ENCODE measurements at places on chromosomes 1 and 21.

DNA sequence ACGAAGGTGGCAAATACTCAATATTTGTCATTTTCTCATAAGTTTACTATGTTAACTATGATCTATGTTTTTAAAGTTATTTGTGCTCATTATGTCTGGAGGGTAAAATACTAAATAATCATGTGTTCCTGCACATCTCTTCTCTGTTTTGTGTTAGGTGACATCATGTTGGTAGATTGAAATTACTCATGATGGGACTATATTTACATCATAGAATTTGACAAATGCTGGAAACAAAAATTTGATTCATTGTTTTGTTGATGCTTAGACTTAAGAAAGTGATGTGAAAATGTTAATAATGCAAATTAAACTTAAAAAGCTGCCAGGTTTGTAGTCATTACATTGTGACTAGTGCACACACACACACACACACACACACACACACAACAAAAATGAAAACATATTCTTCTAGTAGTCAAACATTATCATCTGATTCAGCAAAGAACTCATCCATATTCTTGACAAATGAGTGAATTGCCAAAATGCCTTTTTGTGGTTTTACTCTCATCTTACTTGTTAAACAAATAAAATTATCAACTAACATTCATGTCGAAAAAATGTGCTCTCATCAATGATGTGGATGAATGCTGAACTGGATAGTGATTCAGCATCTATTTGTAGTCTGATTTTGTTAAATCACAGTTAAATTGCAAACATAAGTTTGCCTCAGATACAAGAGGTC, 870.7 kb downstream of the BRINP3 start:
- no peak for DNase-seq

DNA sequence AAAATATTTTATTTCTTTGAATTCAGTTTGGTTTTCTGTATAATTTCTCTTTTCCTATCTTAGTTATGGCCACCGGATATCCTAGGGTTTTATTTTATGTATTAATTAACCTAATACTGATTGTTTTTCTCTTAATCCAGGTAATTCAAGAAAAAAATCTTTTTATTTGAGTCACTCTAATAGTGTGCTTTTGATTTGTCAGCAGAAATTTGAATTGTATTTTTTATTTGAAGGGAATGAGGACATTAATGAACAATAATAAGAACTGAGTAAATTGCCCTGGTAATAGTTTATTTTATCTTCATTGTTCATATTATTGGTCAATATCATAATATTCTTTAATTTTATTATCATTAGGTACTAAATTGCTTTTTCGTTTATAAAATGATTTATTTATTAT, 120.1 kb downstream of the USP25 start:
- DNase-seq = no peak

GRCh38 chr1:155940482-155940992, 901 bp upstream of the RXFP4 start:
- DNase-seq = no peak

- no peak for DNase-seq
Measured at GRCh38 chr1:90591355-90591969, 125.6 kb downstream of the BARHL2 start.

DNA sequence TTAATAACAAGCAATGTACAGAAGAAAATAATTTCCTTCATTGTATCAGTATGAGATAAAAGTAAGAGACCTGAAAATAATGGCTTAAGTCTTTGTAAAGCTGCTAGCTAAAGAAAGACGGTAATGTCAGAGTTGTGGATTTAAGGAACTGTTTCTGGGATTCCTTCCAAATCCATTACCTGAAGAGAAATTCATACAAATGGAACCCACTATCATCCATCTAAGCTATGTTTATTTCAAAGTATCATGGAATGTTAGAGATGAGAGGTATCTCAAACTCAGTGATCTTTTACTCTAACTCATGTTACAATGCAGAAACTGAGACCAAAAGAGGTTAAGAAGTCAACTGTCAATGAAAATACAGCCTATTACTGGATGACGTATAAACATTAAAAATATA, 197.7 kb downstream of the DENND1B start:
- DNase-seq = no peak

GRCh38 chr1:87903242-87903641, 574.6 kb downstream of the LMO4 start:
- no peak for DNase-seq

DNA sequence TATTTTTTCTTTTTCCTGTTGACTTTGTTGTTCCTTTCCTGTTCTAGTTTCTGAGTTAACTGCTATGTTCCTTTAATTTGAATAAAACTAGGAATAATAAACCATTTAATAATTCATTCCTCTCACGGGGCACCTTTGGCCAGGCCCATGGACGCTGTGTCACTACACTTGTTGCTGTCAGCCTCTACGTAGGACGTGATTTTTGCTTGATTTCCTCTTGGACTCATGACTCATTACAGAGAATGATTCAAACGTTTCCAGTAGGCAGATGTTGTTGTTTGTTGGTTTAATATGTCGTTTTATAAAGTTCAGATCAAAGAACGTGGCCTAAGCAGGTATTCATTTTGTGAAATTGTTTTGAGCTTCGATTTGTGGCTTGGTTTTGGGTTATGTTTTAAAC, 9.1 kb upstream of the SLC19A1 start:
- no peak for DNase-seq

DNA sequence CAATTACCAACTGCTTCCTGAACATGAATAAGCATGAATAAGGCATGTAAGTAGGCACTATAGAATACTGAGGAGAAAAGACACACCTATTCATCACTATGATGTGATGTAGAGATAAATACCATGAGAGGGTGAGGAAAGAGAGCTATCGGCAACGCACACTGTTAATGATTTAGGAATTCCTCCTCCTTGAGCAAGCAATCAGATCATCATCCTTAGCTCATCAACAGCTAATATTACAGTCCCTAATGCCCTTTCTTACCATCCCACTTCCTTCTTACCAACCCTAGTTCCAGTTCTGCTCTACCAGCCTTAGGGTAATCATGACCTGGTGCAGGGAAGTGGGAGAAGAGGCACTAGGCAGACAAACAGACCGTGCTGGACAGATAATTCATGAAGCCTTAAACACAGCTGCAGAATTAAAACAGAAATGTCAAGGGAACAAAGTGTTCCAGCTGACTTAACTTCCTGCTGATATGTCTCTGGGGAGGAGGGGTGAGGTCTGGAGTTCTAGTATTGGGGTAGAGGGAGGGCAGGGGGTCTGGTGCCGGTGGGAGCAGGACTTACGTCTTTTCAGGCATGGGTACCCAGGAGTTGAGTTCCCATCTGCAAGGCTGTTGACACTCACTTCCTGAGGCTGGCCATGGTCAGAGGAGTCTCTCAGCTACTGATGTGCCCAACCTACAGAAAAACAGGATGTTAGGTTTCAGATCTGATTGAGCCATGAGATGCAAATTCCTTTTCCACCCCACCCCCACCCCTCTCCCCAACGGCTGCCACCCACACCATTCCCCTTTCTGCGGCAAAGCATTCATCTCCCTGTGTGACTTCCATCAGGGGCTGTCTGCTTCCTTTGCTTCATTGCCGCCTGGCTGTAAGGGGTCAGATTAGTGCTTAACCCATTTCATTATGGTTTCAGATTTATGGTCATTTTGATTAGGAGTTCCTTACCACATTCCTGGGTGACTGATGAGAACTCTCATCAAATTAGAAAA, 12.6 kb upstream of the RCSD1 start:
- no peak for DNase-seq

DNA sequence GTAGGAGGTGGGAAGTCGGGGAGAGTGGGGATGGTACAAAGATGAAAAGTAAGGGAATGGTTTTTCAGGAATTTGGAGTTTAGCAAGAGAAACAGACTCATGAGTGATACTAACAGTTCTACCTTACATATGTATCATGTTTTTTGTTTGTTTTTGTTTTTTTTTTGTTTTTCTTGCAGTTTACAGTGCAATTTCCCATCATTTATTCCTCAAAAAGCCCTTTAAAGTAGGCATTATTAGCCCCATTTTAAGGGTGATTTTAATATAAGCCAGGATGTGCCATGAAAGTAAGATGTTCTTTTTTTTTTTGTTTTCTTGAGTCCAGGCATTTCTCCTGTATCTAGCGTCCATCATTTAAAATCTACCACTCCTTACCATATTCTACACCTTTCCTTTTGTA, 13.8 kb upstream of the TRIM45 start:
- no peak for DNase-seq

- DNase-seq = no peak
Measured at GRCh38 chr1:246157516-246157915, 349.6 kb downstream of the SMYD3 start.

DNA sequence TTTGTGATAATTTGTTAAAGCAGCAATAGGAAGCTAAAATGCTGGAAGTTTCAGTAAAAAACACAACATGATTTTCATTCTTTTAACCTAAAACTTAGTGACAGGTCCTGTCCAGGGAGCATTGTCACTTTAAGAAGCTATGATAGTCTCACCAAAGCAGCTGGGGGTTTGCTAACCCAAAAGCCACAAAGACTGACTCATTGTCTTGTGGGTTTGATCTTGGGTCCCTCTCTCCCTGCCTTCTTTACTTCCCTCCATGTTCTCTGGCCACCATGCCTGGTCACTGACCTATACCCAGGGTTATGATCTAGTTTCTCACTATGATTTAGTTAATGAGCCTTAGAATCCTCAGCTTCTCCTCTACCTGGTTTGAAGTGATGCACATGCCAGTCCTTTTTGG, 213.5 kb upstream of the PTGFR start:
- DNase-seq = no peak

DNA sequence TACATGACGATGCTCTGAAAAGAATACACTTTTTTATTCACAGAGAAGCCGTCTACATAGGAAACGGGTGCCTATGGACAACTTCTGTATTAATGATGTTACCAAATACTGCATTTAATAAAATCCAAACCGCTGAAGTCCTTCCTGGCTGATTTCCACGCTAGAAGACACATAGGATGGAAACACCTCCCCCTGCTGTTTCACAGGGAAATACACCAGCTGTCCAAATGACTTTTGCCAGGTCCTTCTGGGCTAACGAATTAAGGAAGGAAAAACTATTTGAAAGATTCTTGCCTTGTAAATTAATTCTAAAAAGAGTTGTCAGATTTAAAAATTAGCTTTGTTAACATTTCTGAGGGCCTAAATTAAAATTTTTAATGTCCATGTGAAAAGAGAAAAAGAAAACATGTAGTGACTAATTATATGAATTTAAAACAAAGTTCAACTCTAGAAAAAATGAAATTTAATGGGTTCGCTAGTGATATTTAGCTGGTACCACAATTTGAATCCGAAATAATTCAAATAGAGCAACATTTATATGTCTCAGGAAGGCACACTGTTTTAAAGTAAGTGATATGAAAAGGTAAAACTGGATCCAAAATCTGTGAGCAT, 146.0 kb downstream of the RERE start:
- DNase-seq = no peak

DNA sequence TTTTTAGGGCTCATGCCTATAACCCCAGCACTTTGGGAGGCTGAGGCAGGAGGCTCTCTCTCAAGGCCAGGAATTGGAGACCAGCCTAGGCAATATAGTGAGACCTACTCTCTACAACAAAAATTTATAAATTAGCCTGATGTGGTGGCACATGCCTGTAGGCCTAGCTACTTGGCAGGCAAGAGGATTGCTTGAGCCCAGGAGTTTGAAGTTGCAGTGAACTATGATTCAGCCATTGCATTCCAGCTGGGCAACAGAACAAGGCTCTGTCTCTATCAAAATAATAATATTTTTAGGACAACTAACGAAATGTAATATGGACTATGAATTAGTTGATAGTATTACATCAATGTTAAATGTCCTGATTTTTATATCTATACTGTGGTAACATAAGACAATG, 68.8 kb upstream of the ARID1A start:
- DNase-seq = no peak

DNA sequence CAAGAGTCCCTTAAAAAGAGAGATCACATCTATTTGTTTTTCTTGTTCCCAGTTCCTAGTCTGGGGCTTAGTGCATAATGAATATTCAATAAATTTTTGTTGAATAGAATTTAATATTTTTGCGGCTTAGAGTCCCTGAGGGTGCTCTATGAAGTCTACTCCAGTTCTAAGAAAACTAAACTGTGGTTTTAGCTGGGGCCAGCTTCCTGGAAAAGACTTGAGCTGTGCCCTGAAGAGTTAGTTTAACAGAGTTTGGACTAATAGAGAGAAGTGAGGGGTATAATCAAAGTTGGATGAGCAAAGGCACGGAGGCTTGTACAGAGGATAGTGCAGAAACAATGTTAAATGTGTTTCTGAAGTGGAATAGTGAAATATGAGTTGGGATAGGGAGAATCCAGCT, 168.9 kb downstream of the FASLG start:
- no peak for DNase-seq

DNA sequence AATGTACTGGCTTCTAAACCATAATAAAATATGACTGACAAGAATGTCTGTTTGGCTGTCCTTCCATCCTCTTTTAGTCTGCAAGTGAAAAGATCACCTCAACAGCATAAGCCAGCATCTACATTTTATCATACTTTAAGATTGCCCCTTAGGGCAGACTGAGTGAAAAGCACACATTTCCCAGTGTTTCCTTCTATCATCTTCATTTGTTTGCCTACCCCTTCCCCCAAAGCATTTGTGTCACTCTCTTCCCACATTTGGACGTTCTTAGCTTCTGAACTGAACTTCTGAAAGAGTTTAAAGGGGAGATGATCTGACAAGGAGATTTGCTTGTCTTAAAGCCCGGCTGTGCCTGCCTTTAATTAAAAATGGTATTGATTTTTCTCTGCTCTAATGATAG, 322.2 kb downstream of the SPATA17 start:
- DNase-seq = no peak

- no peak for DNase-seq
Measured at GRCh38 chr1:7515175-7515574, 255.9 kb upstream of the VAMP3 start.

DNA sequence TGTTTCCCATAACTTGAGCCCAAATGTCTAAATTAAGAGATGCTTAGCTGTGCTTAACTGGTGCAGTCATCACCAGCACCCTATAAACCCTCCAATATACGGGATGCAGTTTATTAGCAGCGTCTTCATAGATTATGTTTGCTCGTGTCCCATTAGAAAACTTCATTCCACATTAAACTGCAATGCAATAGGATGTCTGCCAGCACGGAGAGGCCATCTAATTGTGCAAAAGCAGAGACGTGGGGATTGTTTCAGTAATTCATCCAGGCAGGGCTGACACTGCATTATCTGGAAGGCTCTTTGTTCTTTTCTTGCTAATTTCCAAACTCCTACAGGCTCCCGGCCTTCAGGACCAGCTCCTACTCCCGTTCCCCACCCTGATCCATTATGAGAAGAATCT, 89.5 kb downstream of the CSMD2 start:
- DNase-seq = no peak

DNA sequence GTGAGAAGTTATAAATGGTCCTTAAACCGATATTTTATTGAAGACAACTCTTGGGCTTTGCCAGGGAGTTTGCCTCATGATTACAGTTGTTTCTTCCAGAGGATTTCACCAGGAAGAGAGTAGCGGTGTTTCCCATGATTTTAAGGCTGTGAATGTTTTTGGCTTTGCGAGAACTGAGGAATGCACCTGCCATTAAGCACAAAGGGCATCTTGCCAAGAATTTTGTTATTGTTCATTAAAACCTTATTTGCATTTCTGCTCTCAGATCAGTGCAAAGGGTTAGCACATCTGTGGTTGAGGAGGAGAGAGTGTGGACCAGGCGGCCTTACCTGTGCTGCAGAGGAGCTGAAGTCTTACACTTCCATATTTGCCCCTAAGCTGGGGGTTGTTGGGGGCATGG, 13.8 kb downstream of the CNIH3 start:
- no peak for DNase-seq

- no peak for DNase-seq
Measured at GRCh38 chr1:241870336-241870735, 22.3 kb downstream of the EXO1 start.

All from GM18507 (cell line).